ENCODE measurements at places on chromosomes 3 and 15.

DNA sequence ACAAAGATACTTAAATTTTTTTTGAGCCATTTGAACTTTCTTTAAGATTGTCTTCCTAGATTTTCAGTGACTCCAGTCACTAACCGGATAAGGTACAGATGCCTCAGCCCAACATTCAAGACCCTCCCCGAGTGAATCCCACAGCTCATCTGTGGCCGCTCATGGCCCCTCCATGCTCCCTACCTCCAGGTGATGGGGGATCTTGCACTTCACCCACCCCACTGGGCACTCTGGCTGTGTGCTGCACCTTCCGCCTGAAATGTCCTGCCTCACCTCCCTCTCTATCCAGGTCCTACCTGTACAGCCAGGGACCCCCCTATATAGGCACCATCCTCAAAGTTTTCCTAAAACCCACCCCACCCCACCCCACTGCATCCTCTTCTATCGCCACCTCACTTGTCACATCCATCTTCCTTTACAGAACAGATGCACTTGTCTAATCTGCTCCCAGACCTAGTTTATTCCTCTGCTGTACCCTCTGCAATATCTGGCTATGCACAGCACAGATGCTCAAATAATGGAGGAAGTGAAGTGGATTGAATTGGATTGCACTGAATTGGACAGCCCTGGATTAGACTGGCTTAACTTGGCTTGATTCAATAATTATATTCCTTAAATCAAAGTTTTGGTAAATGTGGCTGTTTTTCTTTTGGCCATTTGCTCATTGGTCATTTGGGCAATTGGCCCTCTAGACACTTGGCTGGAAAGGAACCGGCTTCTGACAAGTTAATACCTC, 24.5 kb downstream of the NTRK3 start:
- no peak for DNase-seq

- DNase-seq = no peak
These were observed 6.4 kb downstream of the ATP8B4 start for GRCh38 chr15:50112488-50113186.

DNA sequence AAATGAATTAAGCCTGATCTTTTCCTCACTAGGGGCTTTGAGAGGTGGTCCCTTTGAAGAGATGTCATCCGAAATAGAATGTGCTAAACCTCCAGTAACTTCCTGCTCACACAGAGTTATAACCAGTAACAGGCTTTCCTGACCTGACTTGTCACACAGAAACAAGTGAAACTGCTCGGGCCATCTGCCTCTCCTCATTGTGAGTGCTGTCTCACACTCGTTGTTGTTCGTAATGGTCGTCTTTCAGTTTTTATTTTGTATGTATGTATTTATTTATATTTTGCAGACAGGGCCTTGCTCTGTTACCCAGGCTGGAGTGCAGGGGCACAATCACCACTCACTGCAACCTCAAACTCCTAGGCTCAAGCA, 24.0 kb downstream of the ACSBG1 start:
- DNase-seq = no peak

DNA sequence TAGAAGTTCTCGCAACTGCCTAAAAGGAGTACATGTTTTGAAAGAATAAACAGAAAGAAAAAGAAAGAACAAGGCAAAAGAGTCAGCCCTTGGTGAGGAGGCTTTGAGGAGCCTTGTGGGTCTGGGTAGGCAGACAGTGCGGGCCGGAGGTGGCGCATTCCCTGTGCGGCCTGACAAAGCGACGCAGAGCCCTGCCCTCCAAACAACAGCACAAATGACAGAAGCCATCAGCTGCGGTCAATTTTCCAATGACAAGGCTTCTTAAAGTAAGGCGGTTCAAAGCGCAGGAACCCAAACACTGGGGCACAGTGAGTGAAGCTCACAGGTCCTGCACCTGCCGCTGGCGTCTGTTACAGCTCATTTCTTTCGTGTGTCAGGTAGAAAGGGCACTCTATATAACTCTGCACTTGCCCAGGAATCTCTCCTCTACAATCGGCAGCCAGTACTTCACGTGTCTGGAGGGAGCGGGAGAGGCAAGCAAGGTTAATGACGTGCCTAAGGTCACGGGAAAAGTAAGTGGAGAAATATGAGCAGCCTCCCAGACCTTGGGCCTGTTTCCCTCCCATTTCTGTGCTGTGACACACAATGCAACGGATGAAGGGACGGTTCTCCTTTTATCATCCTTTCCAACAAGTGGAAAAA, 178.1 kb downstream of the OPA1 start:
- no peak for DNase-seq

- no peak for DNase-seq
These were observed 24.5 kb upstream of the TOP2B start for GRCh38 chr3:25689226-25689625.

DNA sequence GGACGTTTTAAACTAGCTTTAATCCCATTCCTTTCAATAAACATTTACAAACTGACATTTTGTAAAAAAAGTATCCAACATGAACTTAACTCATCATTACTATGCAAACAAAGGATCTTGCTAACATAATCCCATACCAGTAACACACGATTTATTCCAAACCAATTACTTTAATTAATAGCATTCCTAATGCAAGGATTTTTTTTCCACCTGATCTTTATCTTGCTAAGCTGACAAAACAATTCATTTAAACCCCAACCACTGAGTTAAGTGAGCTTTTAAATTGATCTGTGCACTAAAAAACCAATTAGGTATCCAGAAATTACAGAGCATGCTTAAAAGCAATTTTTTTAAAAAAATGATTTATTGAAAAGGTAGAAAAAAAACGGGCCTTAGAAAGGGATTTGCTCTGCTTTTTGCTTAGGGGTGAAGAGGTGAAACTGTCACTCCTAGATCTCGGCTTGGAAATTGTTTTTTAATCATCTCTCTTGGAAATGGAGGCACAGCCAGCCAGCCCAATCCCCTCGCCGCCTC, 1.2 kb downstream of the SH3BP5 start:
- no peak for DNase-seq

DNA sequence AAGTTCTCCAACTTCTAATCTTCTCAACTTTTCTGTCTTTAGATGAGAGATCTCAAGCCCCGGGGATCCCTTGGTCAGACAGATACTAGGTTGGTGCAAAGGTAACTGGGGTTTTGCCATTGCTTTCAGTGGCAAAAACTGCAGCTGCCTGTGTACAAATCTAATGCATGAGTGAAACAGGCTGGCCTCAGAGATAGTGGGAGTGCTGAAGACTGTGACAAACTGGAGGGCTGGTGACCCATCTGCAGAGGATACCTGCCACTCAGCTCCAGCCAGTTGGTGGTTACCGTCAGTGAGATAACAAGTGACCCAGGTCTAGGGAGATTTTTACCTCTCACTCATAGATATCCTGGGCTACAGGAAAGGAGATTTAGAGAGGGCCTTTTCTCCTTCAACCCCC, 85.7 kb downstream of the RYR3 start:
- DNase-seq = no peak

- no peak for DNase-seq
These were observed 20.6 kb downstream of the MTMR14 start for GRCh38 chr3:9669720-9670432.

DNA sequence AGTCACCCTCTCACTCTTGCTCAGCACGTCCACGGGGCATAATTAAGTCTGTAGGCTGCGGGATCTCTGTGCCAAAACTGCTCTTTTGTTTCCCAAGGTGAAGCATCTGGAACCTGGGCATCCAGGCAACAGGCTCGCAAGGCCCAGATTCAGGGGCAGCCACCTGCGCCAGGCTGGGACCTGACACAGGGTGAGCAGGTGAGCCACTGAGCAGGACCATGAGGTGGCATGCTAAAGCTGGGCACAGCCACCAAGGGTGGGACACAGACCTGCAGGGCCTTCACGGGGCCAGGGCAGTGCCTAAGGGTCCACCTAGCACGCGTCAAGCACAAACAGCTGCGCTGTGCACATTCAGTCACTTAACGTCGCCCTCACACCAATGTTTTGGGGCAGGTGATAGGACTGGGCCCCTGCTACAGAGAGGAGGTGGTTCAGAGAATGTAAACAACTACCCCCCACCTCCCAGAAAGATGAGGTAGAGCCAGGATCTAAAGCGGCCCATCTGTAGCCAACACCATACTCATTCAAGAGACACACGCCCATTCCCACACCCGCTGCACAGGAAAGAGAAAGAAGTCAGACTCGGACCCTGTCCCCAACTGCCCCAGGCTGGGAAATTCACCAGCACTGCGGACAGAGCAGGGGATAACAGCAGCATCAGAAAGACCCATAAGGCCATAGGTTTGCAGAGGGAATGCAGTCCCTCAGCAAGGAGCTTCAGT, 16.3 kb downstream of the XXYLT1 start:
- DNase-seq = no peak

Measured in fibroblast of lung (primary cell).